ENCODE measurements at places on chromosomes 11 and 22.

- no peak for DNase-seq
Measured at GRCh38 chr11:28619846-28620540, 511.8 kb downstream of the METTL15 start.

DNA sequence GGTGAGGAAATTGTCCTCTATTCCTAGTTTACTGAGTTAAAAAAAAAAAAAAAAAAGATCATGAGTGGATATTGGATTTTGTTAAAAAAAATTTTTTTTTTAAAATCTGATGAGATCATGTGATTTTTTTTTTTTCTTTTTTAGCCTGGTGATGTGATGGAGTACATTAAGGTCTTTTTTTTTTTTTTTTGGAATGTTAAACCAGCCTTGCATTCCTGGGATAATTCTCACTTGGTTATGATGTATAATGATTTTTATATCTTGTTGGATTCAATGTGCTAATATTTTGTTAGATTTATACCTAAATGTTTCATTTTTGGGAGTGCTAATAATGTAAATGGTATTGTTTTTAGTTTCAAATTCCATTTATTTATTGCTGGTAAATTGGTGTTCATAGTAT, 43.3 kb downstream of the DDX10 start:
- DNase-seq = no peak

- no peak for DNase-seq
Measured at GRCh38 chr11:10990637-10991193, 132.9 kb upstream of the ZBED5 start.

DNA sequence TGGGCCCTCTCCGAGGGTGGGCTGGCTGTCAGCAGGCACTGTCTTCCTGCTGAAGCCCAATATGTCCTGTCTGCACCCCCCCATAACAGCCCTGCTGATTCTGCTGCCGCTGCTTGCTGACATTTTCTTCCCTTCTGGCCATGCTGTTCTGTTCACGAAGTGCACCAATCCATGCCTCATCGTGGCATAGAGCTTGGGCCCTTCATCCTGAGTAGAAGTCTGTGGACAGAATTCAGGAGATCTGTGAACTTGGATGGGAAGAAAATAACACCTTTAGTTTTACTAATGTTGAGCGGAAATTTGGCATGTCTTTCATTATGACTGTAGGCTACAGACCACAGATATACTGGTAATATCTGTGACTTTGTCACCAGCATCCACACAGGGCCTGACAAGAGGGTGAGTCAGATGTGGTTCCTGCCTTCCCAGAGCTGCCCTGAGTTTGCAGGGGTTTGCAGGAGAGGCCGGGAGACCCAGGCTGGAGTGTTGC, 14.1 kb upstream of the KIAA0930 start:
- no peak for DNase-seq

DNA sequence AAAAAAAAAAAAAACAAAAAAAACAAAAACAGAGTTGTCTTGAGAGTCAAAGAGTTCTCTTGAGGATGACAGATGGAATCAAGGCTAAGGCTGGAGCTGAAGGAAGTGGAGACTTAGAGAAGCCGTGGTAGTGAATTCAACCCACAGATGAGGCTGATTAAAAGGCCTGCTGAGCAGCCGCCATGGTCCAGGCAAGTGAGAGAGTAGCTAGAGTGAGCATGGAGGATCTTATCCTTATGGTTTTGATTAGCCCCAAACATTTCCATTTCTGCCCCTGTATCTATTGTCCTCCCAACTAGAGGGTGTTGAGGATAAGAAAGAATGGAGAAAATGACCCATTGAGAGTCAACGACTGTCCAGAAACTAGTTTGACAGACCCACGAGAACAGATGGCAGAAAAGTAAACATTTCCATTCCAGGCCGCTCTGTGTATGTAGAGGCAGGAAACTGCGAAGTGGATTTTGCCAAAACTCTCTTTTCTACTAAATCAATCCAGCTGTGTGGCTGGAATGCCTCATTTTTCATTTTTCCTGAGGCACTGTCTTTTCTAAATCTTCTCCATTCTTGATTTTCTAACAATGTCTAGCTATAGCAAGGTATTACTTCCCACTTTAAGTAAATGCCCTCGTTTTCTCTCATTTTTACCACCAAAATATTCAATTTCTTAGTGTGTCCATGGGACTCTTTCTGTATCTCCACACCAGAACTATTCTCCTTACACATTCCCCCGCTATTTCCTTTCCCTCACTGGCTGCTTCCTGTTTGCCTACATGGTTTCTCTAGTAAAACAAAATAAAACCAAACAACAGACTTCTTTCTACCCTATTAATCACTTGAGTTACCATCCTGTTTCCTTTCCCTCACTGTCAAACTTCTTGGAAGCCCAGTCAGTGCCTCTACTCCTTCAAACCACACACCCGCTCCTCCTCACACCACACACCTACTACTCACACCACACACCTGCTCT, 5.4 kb upstream of the MMP8 start:
- DNase-seq = peak; percentile 42

GRCh38 chr22:48076008-48076407, 1313.6 kb downstream of the TBC1D22A start:
- no peak for DNase-seq

DNA sequence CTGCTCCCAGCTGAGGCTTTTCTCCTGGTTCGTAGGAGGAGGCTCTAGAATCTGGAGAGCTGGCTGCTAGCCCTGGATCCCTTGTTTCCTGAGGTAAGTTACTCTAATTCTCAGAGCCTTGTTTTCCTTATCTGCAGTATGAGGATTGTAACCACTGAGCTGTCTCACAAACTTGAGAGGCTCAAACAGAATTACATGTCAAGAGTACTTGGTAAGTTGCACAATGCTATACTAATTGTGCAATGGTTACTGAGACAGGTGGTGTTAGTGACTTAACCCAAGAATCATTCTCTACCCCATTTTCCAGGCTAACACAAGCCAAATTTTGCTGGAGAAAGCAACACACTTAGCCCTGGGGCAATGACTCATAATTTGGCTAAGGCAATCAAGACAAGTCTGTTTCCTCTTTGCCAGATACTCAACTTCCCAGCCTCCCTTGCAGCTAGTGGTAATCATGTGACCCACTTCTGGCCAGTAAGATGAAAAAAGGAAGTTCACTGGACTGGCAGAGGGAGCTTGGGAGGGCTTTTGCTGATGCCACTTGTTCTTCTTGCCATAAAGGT, 348.0 kb downstream of the TENM4 start:
- DNase-seq = peak; percentile 85

DNA sequence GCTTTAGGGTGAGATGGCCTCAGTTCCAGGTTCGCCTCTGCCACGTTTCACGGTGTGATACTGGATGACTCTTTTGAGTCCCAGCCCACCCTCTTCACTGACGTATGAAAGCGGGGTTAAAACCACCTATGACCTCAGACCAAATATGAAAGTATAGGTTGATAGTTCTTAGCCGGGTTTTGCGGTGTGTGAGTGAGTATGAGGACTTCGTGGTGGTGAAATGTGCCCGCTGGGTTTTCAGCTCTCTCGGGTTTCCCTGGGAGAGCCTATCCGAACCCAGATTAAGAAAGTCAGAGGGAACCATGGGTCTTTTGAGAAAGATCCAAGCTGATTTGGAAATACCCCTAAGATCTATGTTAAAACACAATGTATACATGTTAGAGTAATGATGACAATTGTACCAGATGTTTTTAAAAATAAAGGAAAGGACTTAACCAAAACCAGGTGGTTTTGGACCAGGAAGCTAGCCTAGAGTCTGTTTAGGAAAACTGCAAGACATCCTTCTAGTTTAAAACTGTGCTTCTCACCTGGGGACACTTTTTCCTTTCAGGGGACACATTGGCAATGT, 25.8 kb upstream of the ST3GAL4 start:
- no peak for DNase-seq

GRCh38 chr11:27722117-27722952, 22.1 kb upstream of the BDNF start:
- peak; percentile 70 for DNase-seq
